ENCODE measurements at places on chromosomes 16 and 17.
A peak's percentile ranks its signal among the peaks of the same experiment; 100 is the strongest.

GRCh38 chr16:25192096-25192495, 24.7 kb upstream of the AQP8 start:
- DNase-seq: no peak

DNA sequence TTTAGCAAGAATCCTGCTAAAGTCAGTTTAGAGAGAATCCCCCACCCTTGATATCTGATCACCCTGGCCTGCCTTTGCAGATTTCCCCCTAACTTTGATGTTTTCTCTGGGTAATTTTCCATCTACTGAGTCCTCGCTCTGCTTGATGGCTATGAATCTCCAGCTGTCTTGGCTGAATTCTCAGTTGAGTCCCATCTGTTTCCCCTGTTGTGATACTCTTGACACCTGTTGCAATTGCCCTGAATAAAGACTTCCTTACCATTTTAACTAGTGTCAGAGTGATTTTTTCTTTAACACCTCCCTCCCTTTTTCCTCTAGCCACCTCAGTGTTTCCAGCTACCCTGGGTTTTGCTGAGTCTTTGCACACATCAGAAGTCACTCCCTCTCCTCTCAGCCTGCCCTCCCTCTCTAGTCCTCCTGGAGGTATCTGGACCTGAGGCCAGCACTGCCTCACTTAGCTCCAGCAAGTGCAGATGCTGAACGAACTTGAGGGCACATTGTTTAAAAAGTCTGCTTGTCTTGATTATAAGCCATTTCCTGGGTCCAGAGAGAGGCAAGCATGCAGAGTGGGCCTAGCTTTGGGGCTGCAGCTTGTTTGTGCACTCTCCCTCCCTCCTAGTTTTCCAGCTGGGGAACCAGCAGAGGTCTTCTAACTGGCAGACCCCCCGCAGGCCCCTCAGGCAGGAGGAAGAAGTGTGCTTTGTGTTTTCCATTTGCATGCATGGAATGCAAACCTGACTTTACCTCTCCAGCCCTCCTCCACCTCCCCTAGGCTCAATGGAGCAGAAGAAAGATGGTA, 33.2 kb downstream of the SPACA3 start:
- no peak for DNase-seq

- no peak for DNase-seq
Measured at GRCh38 chr16:68985855-68986254, 119.6 kb upstream of the HAS3 start.

DNA sequence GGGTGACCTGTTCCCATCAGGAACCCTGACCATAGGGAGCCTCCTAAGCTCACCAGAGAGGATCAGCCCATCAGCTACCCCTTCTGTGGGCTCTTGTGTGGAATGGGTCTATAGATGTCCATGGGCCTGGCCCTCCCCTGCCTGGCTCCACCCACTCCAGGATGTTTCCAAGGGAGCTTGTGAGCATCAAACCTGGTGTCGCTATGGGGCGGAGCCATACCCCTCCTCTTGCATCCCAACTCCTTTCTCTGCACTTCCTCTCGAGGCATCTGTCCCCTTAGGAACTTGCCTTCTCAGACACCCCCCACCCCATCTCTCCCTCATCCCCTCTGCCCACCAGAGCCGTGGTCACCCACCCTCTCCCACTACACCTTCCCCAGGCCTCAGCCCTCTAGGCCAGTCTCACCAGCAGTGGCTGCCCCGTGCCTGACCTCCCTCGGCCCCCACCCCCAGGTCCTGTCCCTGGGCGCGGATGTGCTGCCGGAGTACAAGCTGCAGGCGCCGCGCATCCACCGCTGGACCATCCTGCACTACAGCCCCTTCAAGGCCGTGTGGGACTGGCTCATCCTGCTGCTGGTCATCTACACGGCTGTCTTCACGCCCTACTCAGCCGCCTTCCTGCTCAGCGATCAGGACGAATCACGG, 10.4 kb downstream of the KCNH6 start:
- no peak for DNase-seq

GRCh38 chr17:69702078-69702477, 287.6 kb downstream of the MAP2K6 start:
- DNase-seq: no peak

GRCh38 chr16:50192386-50193050, 39.4 kb downstream of the TENT4B start:
- DNase-seq: no peak

DNA sequence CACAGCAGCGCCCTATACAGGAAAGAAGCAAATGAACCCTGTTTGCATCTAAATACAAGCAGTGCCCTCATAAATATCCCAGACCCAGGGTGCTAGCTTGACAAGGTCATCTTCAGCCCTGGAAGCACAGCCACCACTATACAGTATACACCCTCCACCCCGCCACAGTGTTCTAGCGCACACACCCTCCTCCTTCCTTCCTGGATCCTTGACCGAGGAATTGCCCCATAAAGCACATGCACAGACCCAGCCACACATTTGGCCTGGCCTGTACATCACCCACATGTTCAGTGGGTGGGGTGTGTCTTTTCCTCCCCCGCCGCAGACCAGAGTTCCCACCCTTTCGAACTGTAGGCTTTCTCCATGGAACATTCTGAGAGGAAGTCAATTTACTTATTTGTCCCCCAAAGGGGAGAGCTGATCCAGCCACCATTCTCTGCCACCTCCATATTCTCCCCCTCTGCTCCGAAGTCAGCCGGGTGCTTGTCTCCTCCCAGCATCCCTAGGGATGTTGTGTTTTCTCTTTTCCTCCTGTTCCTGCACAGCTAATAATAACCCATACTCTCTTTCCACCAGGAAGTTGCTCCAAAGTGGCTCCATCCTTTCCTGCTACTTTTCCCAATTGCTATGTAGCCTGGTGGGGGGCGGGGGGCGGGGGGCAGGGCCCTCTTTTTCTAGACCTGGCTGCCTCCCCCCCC, 6.6 kb downstream of the ABI3 start:
- DNase-seq: no peak

GRCh38 chr16:4386451-4386805, 14.8 kb downstream of the VASN start:
- no peak for DNase-seq

DNA sequence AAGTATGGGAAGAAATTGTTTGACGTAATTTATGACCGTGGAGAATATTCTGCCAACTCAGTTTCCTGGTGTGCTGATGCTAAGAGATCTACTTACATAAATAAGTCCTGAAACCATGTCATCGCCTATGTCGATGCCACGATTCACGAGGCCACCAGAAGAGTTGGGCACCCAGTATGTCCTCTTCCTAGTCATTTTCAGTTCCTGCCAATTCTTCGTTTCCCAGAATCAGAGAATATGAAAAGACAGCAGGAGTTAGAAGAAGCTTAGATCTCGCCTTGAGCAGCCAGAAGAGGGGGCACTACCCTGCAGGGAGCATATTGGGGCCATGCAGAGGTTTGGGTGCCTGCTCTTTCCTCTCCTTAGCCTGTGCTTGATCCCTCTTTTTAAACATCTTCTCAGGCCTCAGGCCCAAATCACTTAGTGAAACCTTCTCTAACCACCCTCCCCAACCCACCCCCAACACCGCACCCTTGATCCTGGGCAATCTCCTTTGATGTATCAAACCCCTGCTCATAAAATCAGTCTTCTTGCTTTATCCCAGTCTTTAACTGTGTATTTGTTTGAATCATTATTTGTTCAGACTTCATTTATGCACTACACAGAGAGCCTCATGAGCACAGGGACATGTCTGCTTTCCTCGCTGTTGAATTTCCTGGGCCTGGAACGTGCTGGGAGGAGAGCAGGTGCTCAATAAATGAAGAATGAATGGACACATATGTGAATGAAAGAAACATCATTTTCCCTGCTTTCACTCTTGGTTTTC, 12.2 kb upstream of the LONP2 start:
- peak; percentile 65 for DNase-seq

- no peak for DNase-seq
Measured at GRCh38 chr17:73347351-73347750, 35.5 kb upstream of the CDC42EP4 start.

GRCh38 chr16:72162105-72162692, 9.8 kb downstream of the PMFBP1 start:
- no peak for DNase-seq

- DNase-seq: no peak
Measured at GRCh38 chr17:70345061-70345460, 175.7 kb downstream of the KCNJ2 start.

- no peak for DNase-seq
Measured at GRCh38 chr16:23382279-23382678, 70.7 kb downstream of the COG7 start.

DNA sequence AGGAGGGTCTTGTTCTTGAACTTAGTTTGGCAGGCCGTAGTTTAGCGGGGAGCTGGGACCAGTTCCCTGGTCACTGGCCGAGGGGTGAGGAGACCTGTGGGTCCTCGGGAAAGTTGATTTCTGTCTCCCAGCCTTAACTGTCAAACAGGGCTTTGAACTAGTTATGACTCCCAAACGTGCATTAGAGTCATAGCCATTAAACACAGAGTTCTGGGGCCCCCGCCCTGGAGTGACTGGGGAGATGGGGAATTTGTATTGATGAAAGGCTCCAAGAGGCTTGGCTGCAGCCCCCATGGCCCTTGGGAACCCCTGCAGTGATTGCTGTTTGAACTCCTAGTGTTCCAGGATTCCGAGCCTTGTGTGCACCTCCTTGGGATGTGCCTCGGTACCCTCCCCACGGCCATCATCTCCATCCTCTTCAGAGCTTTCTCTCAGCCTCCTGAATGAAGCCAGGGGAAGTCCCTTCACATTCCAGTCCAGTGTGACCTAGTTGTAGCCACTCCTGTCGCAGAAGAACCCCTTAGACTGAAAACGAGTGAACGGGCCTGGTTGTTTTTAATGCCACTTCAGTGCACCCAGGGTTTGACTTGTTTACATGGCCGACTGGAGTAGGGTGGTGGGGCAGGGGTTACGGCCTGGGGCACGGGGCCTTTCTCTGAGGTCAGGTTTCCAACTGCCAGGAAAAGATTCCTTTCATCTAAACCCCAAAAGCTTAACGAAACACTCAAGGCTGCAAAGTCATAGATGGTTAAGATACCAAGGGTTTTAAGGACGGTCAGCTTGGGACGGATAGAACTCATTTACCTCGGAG, 1.4 kb downstream of the MPRIP start:
- no peak for DNase-seq

- DNase-seq: no peak
Measured at GRCh38 chr16:26382586-26382985, 684.1 kb upstream of the C16orf82 start.

DNA sequence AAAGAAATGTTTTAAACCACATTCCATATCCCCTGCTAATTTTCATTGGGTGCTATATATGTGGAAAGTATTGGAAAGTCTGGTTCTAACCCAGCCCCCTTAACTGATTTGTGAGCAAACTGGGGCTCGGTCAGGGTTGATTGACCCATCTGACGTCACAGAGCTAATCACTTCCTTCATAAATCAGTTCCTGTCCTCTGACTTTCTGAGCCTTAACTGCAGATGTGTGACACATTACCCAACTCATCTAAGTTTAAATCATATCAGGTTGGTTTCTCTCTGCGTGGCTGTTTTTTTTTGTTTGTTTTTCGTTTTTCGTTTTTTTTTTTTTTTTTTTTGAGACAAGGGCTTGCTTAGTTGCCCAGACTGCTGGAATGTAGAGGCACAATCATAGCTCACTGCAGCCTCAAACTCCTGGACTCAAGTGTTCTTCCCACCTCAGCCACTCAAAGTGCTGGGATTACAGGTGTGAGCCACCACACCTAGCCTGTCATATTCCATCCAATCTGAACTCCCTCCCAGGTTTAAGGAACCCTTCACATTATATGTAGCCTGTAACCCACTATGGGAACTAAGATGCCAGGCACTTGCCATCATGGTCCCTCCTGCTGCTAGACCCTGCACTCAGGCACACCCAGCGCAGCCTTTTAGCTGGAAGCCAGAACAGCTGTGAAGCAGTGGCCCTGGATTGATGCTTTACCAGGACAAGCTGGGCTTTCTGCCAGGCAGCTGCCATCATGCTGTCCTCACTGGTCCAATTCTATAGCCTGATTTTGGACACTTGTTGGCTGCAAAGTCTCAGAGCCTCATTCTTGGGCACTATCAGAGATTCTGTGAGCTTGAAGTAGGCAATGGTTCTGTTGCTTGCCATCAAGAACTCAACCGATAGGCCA, 6.9 kb upstream of the BPTF start:
- no peak for DNase-seq

- DNase-seq: no peak
Measured at GRCh38 chr16:1461146-1461545, 13.7 kb downstream of the CLCN7 start.

- DNase-seq: no peak
Measured at GRCh38 chr16:31435341-31436220, 7.0 kb downstream of the ZNF843 start.

- DNase-seq: no peak
Measured at GRCh38 chr16:57066625-57067024, 25.8 kb upstream of the CPNE2 start.

DNA sequence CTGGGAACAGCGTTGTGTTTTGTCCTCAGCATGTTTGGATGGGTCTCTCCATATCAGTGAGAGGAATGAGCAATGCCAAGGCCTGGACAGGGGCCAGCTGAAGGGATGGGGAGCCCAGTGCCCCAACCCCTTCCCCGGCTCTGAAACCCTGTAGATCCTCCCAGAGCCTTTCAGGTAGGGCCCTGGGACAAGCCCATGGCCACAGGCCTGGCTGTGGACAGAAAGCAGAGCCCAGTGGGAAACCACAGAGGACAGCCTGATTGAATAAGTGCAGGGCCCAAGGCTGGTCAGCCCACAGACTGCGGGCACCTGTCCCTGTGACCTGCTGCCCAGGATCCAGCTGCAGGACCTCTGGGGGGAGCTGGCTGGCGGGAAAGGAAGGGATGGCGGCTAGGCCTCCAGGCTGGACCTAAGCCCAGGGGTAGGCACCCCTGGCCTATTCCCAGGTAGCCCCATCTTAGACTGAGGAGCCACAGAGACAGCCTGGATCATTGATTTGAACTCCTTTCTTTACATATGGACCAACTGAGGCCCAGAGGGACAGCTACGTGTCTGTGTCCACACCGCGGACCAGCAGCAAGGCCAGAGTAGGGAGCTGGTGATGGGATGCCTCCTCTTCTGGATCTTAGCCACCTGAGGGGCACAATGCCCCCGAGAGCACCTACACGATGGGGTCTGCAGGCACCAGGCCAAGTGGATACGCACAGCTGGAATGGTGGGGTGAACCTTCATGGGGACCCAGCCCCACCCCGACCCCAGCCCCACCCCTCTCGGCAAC, 1.3 kb downstream of the CCDC102A start:
- DNase-seq: peak; percentile 15

DNA sequence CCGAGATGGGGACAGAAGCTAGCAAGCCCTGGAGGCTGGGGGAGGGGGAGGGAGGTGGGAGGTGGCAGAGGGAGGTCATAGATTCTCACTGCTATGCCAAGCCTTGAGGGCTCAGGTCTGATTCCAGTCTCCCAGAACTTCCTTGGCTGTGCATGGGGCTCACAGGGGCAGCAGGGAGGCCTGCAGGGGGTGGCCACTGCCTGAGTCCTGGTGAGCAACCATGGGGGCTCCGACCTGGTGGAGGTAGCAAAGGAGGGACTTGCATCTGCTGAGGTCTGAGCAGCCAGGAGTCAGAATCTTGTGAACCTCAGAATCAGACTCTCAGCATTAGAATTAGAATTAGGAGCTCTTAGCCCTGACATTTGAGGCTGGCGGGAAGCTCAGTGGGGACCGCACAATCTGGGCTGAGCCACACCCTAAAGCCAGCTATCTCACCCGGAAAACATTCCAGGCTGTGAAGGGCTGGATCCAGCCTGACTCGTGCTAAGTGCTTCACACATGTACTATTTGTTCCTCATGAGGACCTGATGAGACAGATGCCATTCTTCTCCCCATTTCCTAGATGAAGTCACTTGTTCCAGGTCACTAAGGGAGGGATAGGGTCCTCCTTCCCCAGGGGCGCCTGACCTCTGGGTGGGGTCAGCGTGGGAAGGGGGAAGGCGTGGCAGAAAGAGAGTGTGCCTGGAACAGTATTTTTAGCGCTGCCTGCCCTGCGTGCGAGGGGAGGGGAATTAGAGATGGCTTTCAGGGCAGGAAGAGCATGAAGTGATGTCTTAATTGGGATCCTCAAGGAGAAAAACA, 17.3 kb upstream of the KCNJ12 start:
- no peak for DNase-seq
